Stimulated activated CD4-positive, alpha-beta T cell treated with anti-CD3 and anti-CD28 coated beads, Interleukin-1b, Interleukin-23, amount 100 ng/mL, for 24 hours (primary cell): ENCODE measurements at places on chromosomes 3 and 15.

GRCh38 chr3:14502472-14502871 is 37.7 kb downstream of the GRIP2 start:
- no peak for DNase-seq

DNA sequence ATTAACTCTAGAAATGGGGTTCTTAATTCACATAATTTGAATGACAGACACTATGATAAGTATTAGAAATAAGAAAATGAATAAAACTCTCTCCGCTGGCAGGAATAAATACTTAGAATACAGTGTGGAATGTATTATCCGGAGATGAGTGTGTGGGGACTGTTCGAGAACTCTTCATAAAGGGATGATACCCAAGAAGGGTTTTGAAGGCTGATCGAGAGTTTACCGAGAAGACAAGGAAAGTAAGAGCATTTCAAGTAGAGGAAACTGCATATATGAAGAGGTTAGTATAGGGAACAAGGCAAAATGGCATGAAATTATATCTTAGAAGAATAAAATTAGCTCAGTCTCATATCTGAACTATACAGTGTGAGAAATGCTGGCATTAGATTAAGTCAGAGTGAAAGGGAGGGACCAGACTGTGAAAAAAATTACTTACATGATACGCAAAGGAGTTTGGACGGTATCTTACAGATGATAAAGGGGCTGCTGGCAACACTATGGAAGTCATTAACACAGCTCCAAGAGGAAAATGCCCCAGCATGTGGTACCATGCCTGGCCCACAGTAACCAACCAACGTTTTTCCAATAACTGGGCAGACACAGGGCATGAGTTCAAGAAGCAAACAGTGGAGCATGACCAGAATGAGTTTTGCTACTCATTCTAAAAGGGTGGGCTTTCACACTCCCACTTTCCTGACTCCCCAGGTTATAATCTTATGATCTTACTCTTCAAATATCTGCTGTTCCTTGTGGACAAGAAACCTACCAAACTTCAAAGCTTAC is 6.5 kb downstream of the DCBLD2 start:
- DNase-seq: no peak

DNA sequence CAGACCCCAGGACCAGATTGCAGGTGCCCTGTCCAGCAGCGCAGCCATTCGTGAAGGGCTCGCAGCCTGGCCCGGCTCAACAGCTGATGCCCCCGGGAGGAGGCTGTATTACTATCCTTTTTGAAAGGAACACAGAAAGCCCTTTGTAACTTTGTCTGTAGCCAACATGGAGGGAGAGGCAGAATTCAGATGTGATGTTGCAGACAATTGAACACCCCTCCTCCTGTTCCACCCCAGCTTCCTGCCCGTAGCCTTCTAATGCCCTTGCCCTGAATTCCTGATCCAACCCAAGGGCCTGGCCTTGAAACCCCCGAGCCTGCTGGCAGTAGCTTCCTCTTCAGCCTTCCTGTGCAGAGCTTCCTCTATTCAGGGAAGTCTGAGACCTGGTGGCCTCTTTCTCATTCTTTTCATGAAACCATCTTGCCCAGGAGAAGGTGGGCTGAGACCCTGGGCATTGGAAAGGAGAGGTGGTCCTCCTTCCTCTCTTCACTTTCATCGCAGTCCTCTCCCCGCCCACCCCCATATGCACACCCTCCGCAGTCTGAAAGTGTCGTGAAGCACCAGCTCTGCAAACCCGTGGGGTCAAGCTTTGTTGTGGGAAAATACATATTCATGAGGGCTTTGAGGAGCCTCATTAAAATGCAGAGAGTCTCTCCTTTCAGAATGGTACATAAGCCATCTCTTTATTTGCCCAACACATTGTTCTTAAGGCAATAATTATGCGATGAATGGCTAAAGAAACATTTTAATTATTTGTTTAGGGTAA is 109.2 kb downstream of the APBA2 start:
- DNase-seq: no peak

- no peak for DNase-seq
These were observed 41.7 kb downstream of the MAGEF1 start for GRCh38 chr3:184670091-184670602.

DNA sequence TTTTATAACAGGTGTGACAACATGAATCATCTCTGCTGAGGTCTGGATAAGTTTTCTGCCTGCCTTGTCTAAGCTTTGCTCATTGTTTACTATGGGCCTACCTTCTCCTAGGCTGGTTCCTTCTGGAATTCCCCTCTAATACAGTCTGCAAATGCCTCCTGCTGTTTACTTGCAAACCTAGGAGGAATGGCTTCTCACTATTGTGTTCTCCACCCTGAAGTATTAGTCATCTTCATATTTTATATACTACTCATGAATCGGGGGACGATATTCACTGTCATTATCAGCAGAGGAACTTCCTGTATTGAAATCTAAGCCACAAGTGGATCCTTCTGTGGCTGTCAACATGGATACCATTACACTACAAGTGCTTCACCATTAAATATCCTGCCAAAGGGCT is 154.8 kb downstream of the PLCL2 start:
- no peak for DNase-seq

- no peak for DNase-seq
These were observed 443.8 kb upstream of the EPHA6 start for GRCh38 chr3:96370637-96371036.

- no peak for DNase-seq
These were observed 39.3 kb upstream of the HDC start for GRCh38 chr15:50304836-50305235.

DNA sequence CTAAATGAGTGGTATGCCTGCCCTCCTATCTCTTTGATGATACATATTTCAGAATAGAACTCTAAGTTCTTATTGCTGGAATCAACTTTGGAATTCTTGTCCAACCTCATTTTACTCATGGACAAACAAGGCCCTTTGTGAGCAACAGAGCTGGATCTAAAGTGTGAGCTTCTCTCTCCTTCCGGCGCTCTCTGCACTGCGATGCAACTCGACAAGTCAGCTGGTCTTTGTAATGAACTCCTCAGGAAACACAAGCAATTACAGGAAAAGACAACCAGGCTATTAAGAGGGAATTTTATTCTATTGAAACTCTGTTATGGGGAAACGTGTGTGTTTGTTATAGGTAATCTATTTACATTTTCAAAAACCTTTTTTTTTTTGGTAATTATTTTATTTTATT is 20.3 kb upstream of the NRROS start:
- no peak for DNase-seq

DNA sequence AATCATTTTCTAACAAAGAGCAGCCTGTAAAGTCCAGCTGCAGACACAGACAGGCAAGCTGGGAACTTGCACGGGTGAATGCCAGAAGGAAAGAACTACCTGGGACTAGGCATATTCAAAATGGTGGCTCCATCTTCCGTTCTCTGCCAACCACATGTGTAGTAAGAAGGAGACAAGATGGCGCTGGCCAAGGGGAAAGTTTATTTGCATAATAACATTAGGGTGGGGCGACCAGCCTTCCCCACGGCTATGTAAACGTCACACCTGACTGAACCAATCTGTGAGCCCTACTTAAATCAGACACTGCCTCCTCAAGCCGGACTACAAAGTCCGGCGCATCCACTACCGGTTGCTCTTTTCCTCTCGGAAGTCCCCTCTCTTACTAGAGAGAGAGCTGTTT is 130.8 kb downstream of the SNRK start:
- no peak for DNase-seq

GRCh38 chr3:65890328-65890727 is 148.4 kb downstream of the MAGI1 start:
- no peak for DNase-seq

DNA sequence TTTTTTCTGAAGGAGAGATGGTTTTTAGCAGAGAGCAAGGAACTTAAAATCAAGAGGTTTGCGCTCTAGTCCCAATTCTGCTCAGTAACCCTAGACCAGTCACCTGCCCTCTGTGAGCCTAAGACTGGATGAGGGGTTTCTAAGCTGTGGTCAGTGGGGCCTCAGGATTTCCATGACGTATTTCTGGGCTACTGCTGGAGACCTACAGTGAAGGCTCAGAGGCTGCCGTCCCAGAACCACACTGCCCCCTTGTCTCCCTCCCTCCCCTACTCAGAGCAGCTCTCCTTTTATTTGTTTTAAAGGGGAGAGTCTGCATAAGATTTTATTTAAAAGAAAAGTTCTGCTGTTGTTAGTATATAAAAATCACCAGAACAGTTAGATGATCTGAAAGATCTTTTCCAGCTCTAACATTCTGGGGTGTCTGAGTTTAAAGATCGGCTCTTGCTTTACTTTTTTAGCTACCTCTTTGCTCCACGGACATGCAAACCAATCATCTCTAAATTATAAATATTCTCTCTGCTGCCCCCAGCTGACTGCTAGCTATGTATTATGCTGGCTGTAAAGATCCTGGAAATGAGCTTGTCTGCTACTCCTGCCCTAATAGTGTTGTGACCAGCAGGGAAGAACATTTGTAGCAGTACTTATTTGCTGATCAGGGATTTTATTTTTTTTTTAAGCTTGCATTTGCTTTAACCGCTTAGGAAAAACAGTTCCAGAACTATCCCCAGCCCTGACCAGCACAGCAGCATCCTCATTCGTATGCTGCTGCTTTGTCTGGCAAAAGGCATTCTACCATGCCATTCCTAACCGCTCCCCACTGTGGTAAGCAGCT is 28.6 kb upstream of the NDUFB4 start:
- DNase-seq: no peak
